Astrocyte (in vitro differentiated cells and primary cell): ENCODE measurements at places on chromosomes 12 and 14. TPM values are rescaled to one million over a fixed set of nuclear protein-coding genes. Genes with fewer than 3 reads are reported as not detected.

DNA sequence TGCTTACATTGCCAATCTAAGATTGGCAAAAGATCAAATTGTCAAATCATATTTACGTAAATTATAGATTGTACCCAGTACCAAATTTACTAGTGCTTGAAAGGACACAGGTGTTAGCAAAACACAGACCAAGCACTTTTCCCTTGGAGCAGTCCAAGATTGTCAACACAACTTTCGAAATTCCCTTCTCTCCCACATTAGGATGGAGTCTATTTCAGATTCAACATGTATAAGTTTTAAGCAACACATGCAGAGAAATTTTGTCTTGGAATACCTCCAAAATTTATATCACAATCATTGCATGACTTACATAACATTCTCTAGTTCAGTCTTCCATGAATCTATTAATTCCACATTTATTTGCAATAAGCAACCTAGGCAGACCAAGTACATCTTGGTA is 74.9 kb upstream of the SLCO1C1 start:
- H3K36me3 ChIP-seq: no peaks in the 10 kb centered on the region
- H3K4me3 ChIP-seq: no peak overlapping the region
- no peaks in the 10 kb centered on the region for H3K4me1 ChIP-seq
- H3K27me3 ChIP-seq: no peaks in the 10 kb centered on the region
- DNase-seq: no peak
- no peak overlapping the region for H3K27ac ChIP-seq

SRRM4 gene
- 0.30 and 0.46 TPM in 2 replicates for total RNA-seq

TAS2R50 gene
- 0.60 and 1.2 TPM in 2 replicates for total RNA-seq

- no peak for DNase-seq
- H3K4me3 ChIP-seq: no peak overlapping the region
- no peaks in the 10 kb centered on the region for H3K36me3 ChIP-seq
- no peaks in the 10 kb centered on the region for H3K27me3 ChIP-seq
These were observed 12.1 kb downstream of the GZMH start for GRCh38 chr14:24597403-24597802.

DNA sequence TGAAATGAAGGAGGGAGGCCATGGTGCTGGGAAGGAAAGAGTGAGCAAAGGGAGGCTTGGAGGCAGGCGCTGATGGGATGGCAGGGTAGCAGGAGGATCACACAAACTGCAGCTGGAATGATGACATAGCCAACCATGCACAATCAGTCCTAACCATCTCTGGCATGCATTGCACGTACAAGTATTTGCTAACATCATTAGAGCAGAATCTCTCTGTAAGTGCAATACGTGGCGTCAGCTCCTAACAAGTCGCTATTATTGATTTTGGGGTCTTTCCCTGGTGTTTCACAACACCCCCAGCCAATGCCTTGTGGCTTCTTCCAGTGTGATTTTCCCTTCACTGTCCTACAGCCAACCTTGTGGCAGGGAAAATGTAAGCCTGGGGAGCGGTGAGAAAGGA is 18.5 kb downstream of the BDKRB1 start:
- DNase-seq: peak; percentile 97
- no peaks in the 10 kb centered on the region for H3K27me3 ChIP-seq
- peaks cover 13% of the 10 kb centered on the region for H3K4me1 ChIP-seq
- H3K27ac ChIP-seq: no peak overlapping the region

- no peaks in the 10 kb centered on the region for H3K4me1 ChIP-seq
- no peaks in the 10 kb centered on the region for H3K27me3 ChIP-seq
- no peaks in the 10 kb centered on the region for H3K36me3 ChIP-seq
- H3K4me3 ChIP-seq: no peak overlapping the region
These were observed 10.1 kb upstream of the RTRAF start for GRCh38 chr14:51979088-51979709.

TAS2R46 gene
- 0.57 and 0.96 TPM in 2 replicates for total RNA-seq

PRB2 gene
- total RNA-seq: not detected in 2 replicates
